ENCODE measurements at places on chromosomes 16 and 17.

DNA sequence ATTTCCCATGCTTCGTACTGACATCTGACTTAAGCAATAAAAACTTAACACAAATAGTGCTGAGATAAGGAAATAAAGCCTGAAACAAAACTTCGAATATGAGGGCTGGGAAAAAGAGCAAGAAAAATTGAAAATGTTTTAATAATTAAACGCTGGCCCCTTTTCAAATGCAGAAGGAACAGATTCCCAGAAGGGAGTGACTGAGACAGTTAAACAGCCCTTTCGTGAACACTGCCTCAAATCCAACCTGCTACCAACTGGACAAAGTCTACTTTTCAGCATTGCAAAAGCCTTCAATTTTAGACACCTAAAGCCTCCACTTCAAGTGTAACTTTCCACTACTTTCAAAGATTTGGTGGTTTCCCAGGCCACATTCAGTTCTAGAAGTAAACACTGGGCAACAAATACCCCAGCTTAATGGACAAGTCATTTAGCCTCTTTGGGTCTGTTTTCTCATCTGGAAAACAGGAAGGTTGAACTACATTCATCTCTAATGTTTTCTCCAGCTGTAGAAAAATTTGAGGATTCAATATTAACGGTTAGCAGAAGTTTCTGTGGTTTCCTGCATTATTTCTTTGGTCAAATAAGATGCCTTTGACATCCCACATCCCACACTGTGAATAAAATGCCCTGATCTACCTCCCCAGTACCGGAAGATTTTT, 11.8 kb downstream of the RFFL start:
- DNase-seq, result no peak

- no peak for DNase-seq
Observed at GRCh38 chr17:70929226-70929625, 759.9 kb downstream of the KCNJ2 start.

DNA sequence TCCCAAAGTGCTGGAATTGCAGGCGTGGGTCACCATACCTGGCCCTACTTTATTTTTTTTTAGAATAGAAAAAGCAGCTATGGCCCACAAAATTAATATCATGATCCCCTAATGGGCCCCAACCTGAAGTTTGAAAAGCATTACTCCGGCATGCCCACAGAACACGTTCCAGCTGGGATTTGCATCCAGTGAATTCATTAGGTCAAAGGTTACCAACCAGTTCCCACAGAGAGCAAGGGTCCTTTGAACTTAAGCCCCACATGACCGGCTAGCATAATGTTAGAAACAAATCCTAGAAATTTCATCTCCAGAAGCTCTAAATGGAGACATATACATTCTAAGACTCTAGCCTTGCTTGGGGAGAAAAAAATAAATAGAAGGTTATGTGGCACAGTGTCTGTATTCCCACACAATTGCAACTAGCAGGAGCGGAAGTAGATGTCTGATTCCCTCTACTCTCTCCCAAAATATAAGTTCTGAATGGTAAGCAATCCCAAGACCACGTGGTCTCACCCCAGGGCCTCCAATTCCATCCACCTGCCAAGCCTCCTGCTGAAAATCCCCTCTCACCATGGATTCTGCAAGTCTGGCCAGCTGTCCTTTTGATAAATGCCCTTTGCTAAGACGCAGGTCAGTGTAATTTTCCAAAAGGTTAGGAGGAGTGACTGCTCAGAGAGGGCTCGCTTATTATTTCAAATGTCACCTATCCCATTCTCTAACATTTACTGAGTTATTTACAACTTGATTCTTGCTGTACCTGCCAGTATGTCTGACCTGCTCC, 395.8 kb downstream of the NPIPA8 start:
- DNase-seq, result no peak

- no peak for DNase-seq
Observed at GRCh38 chr16:276426-277077, 808 bp upstream of the RGS11 start.

DNA sequence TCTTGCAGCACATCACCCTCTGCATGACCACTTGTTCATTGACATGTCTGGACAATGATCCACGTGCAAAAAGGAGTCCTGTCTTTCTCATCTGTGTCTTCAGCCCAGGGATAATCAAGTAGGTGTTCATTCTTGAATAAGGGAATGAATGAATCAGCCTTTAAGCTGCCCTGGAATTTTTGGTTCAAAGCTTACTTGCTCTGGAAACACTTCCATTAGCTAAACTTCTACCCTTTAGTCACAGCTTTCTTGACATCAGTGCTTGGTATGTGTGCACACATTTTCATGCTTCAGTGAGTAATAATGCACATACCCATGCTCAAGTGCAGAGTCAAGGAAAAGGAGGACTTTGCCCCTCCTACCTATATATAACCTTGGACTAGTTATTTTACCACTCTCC, 103.0 kb upstream of the CDH13 start:
- no peak for DNase-seq

GRCh38 chr17:50844117-50844700, 8.8 kb downstream of the WFIKKN2 start:
- DNase-seq, result no peak

DNA sequence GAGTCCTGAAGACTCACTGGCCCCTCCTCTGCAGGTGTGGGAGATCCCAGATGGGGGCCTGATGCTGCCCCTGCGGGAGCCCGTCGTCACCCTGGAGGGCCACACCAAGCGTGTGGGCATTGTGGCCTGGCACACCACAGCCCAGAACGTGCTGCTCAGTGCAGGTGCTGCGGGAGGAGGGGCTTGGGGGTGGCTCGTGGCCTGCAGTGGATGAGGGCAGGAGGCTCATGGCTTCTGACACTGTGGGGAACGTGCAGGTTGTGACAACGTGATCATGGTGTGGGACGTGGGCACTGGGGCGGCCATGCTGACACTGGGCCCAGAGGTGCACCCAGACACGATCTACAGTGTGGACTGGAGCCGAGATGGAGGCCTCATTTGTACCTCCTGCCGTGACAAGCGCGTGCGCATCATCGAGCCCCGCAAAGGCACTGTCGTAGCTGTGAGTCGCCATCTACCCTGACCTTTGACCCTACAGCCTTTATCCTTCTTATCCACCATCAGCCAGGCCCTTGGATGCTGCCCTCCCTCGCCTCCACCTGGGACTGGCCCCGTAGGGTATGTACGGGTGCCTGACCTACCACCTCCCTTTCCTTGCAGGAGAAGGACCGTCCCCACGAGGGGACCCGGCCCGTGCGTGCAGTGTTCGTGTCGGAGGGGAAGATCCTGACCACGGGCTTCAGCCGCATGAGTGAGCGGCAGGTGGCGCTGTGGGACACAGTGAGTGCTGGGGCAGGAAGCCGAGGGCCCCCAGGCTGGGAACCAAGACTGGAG, 3.6 kb downstream of the CORO1A start:
- no peak for DNase-seq

GRCh38 chr17:7215136-7215638, 4.4 kb downstream of the DLG4 start:
- no peak for DNase-seq

DNA sequence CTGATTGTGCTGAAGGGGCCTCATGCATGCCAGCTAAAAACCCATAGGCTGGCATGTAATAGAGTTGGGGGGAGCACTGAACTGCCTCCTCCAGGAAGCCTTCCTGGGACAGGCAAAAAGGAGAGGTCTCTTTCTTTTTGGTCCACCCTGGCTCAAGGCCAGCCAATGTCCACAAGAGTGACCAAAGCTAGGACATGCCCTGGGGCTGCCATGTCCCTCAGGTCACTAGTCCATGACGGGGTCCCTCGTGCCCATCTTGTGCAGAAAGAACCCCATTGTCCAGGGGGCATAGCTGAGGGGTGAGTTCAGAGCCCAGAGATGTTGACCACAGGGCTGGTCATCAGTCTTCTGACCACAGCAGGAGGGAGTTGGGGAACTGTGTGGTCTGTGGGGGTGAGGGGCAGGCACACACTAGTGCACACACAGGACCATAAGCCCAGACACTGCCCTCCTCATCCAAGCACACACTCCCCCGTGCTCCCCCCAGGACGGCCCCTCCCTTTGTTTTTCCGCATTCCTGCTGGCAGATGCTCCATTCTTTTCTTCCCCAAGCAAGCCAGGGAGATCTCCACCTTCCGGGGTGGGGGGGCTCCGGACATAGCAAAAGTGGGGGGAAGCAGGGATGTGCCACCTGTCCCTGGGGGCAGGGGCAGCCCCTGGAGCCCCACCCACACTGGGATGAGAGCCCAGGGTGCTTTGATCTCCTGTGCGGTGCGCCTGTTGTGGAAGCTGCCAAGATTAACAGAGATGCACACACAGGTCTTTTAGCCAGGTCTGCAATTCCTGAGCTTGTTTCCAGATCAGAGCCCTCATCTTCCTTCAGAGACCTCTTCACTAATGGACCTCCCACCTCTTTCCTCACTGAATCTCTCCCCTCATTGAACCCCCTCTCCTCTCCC, 25.2 kb upstream of the PHB1 start:
- no peak for DNase-seq

DNA sequence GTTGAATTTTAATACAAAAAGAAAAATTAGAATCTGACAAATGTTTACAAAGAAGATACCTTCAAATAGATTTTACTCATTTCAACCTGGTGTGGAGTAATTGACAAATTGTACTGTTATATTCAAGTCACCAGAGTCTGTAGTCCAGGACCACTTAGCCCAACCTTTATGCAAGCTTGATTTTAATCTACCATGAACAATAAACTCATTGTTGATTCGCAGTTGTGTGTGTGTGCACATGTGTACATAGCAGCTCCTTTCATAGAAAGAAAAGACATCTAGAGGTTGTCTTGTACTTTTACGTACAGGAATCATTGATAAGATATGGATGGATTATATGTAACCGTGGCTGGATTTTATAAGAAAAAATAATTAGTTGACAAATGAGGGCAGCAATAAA, 20.7 kb upstream of the LRRC37A start:
- no peak for DNase-seq

DNA sequence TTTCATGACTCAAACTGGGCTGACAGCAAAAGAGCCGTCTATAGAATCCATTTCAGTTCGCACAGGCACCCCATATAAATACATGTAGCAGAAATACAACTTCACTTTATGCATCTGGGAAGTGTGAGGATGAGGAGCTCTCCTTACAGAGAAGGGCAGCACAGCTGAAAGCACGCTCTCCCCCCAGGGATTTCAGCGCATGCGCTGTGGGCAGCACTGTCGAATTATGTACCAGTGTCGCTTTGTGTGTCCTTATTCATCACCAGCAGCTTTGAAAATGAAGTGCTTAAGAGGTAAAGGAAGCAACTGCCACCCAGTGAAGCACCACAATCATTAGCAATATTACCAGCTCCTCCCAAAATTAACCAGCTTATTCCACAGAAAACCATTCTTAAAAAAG, 39.9 kb downstream of the CEP95 start:
- DNase-seq, result no peak

GRCh38 chr17:79618383-79619067, 7.7 kb upstream of the RBFOX3 start:
- no peak for DNase-seq

- no peak for DNase-seq
Observed at GRCh38 chr16:228151-228851, 948 bp downstream of the LUC7L start.

DNA sequence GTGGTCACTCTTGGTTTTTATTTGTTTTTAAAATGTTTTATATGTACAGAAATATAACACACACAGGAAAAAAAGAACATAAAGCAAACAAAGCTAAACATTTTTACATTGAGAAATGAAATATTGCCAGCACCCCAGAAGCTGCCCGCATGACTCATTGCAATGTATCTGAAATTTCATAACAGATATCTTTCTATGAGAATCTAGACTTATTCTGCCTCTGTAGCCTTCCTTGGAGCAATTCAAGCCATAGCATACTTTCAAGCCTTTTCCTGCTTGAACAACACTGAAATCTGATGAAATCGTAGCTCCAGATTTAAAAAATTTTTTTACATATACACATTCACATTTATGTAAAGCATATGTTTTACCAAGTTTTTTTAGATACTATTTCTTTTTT, 86.9 kb downstream of the RBBP6 start:
- DNase-seq, result no peak

GRCh38 chr17:40699853-40700252, 3.7 kb downstream of the KRT24 start:
- no peak for DNase-seq

- no peak for DNase-seq
Observed at GRCh38 chr17:42348104-42348503, 40.1 kb downstream of the STAT3 start.

DNA sequence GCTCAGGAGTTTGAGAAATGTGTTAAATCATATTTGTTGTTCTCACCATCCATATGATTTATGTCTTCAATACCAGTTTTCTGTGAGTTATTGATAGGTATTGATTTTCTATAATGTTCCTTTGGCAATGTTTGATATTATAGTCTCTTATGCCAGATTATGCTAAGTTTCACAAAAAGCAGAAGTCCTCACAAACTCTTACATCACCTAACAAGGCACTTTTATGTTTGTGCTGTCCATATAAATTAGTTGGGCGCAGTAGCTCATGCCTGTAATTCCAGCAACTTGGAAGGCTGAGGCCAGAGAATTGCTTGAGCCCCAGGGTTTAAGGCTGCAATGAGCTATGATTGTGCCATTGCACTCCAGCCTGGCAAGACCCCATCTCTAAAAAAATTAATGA, 12.6 kb upstream of the UQCRC2 start:
- no peak for DNase-seq

DNA sequence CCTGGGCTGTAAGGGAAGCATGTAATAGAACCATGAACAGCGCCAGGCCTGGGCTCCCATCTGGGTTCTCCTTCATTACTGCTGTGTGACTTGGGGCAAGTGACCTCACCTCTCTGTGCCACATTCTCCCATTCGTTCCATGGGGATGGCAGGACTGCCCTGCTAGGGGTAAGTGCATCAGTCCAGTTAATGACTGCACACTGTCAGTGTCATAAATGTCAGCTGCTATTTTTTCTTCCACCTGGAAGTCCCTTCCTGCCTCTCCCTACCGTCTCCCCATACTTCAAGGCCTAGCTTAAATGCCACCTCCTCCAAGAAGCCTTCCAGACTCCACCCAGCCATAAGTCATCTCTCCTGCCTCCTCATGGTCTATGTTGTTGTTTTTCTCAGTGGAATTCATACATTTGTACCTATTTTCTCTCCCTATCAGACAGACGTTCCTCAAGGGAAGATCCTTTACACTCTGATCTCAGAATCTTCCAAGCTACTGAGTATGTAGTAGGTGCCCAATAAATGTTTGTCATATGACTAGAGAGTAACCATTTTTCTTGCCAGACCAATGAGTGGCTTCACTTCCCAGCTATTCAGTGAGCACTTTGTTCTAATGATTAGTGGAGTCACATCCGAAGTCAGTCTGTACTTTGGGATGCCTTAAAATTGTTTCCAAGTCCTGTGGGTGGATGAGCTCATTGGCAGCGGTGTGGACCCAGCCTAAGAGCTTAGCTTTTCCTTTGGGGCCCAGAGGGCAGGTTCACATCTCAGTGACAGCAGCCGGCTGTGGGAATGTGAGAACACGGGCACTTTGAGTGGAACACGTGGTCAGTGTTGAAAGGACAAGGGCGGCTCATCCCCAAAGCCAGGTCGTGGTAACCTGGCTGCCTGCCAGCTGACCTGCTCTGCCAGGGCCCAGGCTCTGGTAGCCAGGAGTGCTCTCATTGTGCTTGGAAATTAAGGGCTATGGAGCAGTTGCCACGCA, 147.5 kb upstream of the GSE1 start:
- DNase-seq, result no peak

GRCh38 chr16:86550281-86550680, 4.8 kb downstream of the MTHFSD start:
- no peak for DNase-seq

GRCh38 chr17:75634376-75634740, 1.1 kb downstream of the SMIM5 start:
- no peak for DNase-seq
